ENCODE measurements at places on chromosomes 12 and 14.
A peak's percentile ranks its signal among the peaks of the same experiment; 100 is the strongest.

GRCh38 chr14:51504669-51505068 is 147.0 kb upstream of the FRMD6 start:
- no peak for DNase-seq

GRCh38 chr14:105411017-105411941 is 8.3 kb upstream of the MTA1 start:
- peak; percentile 48 for DNase-seq

DNA sequence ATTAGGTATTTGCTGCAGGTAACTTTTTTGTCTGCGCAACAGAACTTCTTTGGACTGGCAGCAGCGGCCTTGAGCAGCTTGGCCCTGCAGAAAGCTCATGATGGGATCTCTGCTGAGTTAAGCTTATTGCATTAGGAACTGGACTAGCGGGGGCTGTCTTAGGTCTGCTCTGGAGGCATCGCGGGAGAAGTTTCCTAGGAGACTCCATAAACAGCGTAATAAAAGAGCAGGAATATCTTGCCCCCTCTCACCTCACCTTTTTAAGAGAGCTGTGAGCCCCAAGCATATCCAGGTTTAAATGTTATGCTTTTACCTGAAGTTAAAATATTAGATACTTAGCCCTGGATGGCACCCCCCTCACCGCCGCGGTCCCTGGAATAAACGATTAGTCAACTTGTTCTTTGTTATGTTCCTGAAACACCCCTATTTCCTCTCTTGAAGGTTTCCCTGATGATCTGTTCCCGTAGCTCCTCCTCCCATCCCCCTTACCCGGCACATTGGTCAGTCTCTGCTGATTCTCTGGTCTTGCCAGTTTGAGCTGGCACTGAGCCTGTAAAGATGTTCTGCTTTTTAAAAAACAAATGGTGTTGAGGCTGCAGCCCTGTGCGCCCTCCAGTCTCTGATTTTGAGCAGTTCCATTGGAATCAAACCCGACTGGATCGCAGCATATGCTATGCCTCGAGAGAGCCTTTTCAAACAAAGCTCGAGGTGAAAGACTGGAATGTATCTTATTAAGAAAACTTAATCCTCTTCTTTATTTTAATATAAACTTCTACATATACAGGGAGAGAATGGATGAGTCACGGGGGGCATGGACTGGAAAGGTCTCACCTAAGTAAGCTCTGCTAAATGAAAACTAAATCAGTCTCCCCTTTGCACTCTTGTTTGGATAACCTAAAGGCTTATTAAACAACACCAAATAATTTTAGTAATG is 1.9 kb downstream of the MLXIP start:
- no peak for DNase-seq

DNA sequence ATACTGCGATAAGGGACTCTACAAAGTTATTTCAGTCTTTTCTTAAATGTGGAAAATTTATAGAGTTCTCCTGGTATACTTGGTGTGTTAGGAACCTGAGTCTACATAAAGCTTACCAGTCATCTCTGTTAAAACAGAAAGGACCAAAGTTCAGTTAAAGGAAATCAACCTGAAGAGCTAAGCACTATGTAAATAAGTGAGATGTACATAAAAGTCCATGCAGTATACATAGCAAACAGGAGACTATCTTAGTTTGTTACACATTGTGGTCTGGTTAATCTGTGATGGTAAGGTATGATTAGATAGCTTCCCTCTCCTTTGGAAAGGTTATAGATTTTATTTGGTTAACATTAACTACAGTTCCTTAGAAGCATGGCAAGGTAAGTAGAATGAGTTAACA is 75.9 kb downstream of the ATP2B1 start:
- no peak for DNase-seq

DNA sequence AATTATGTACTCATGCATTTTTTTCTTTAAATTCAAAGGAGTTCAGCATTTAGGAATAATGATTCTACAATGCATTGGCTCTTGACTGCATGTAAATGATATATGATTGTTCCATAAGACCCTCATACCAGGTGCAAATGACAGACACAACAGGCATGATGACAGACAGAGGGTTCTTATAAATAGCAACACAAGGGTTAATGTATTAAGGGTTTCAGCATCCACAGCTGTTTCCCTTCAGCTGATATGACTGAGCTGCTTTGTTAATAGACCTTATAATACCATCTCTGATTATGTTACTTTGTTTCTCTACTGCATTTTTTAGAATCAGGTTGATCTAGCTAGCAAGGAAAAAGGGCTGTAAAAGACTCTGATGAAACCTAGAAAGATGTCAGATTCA is 90.8 kb upstream of the TMTC2 start:
- DNase-seq: no peak

GRCh38 chr14:53491884-53492277 is 338.8 kb upstream of the DDHD1 start:
- DNase-seq: no peak

DNA sequence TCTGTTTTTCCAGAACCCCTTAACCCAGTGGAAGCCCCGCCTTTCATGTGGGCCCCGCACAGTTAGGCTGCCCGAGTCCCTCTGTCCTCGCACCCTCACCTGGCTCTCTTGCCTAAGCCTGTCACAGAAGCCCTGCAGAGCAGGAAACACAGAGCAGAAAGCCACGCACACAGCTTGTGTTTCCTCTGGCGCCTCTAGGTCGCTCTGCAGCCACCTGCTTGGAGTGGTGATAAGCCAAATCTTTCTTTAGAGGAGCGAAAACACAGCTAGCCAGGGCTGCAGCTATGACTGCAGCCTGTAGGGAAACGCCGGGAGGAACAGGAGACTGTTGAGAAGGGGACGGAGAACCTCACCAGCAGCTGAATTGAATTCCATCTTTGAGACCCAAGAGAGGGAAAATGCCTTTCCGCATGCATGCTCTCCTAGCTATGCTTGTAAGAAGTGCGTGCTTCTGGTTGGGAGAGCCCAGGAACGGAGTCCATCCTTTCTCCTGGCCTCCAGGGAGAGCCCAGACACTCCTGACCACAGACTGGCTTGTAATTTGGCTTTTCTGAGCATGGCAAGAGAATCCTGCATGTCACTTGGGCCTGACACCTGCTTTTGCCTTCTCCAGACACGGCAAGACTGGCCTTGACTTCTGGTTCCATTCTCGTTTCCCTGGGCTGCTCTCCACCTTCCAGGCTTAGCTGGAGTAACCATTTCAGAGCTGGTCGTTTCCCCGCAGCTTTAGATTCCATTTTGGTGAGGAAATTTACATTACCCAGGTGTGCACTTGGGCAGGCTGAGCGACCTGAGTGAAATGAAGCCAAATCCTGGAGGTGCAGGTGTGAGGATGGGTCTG is 301.6 kb downstream of the CACNA1C start:
- DNase-seq: no peak

DNA sequence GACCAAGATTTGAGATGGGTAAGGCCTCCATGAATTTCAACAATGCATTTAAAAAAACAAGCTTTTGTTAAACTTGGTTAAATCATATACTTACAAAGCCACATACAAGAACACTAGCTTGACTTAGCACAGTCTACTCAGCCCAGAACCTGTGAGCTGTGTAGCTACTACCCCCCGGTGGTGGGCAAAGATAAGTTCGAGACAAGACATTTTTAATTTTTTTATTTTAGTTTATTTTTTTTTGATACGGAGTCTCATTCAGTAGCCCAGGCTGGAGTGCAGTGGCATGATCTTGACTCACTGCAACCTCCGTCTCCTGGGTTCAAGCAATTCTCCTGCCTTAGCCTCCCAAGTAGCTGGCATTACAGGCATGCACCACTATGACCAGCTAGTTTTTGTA is 3.7 kb upstream of the NECAP1 start:
- DNase-seq: no peak

DNA sequence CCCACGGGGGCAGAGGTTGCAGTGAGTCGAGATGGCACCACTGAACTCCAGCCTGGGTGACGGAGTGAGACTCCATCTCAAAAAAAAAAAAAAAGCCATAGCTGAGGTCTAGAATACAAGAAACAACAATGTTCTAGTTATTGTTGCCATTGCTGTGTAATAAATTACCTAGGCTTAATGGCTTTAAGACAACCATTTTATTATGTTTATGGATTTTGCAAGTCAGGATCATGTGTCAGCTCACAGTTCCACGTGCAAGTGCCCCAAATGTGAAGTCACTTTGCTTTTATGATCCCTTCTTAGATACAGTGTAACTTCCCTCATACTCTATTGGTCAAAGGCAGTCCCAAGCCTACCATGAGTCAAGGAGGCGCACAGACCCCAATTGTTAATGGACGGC is 49.5 kb upstream of the RIC8B start:
- no peak for DNase-seq

- DNase-seq: no peak
These were observed 156.8 kb downstream of the ERC1 start for GRCh38 chr12:1147821-1148220.

DNA sequence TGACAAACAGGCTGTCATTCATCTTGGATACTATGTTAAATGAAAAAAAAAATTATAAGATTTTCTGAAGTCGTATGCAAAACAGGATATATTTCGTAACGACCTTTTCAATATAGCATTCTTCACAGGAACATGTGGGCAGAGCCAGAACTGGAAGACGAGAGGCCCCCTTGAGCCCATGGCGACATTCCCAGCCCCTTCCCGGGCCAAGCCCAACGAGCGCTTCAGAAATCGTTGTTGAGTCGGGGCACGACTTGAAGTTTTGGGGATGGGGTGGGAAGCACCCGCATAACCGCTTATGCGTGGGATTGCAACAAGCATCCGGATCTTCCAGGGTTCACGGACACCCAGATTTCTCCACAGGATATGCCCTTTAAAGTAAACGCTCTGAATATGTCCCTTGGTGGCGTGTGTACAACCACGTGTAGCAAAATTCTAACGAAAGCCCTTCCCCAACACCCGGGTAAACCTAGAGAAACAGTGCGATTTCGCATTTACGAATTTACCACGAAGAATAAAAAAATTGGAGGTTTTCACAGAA is 736 bp downstream of the C14orf39 start:
- DNase-seq: no peak

- DNase-seq: no peak
These were observed 7.6 kb downstream of the SLC7A8 start for GRCh38 chr14:23175823-23176222.

GRCh38 chr12:106357549-106358395 is at the start of gene POLR3B:
TSS of gene POLR3B (plus strand) at chr12:106357748. CDS start at chr12:106357880, 132 bp downstream.
- peak; percentile 93 for DNase-seq

- no peak for DNase-seq
These were observed 129.4 kb downstream of the C12orf75 start for GRCh38 chr12:105459760-105460330.

- DNase-seq: no peak
These were observed 294 bp downstream of the SAMD15 start for GRCh38 chr14:77377502-77377844.

GRCh38 chr14:42480255-42480654 is 873.6 kb downstream of the LRFN5 start:
- DNase-seq: no peak

DNA sequence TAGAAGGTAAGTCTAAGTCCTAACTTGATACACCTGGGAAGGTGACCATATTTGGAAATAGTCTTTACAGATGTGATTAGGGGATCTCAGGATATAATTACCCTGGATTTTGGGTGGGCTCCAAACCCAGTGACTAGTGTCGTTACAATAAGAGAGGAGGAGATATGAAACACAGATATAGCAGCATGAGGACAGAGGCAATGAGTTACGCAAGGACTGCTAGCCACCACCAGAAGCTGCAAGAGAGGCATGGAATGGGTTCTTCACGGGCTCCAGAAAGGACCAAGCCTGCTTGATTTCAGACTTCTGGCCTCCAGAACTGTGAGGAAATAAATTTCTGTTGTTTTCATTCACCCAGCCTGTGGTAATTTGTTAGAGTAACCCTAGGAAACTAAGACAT is 28.6 kb downstream of the FGFR1OP2 start:
- no peak for DNase-seq

DNA sequence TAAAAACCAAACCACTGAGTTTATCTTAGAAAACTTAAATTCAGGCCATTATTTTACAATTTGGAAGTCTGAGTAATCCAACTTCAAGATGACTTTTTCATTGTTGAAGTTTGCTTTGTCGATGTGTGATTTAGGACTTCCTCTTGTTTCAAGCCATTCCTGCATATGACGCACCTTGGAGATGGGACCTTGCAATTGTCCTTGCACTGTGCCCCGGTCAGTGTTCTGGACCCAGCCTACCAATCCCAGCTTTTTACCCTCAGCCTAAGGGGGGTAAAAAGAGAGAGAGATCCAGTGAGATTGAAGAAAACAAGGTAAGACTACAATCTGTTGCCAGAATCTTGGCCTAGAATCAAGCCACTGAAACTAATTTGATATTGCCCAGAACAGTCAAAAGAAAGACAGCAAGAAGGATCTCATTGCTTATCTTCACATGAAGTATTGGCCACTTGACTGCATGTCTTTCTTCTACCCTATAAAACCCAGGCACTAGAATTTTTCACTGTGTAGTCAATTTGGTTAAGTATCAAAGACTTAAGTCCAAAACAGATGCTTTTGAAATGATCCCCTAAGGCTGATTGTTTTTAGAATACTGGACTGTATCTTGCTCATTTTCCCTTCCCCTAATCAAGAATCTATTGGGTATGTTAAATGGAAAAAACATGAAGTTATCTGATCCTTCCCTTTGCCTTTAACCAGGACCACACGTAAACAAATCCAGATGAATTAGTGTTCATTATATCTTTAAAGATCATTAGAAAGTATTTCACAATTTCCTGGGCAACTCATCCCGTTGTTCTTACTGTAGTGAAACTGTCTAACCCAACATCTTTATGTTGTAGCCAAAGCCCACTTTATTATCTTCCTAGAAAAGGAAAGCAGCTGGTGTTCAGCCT is 2.4 kb upstream of the MLH3 start:
- DNase-seq: no peak

GRCh38 chr12:105402366-105402765 is 71.9 kb downstream of the C12orf75 start:
- DNase-seq: no peak

- peak; percentile 12 for DNase-seq
These were observed 34.6 kb downstream of the GIT2 start for GRCh38 chr12:109961612-109962011.

DNA sequence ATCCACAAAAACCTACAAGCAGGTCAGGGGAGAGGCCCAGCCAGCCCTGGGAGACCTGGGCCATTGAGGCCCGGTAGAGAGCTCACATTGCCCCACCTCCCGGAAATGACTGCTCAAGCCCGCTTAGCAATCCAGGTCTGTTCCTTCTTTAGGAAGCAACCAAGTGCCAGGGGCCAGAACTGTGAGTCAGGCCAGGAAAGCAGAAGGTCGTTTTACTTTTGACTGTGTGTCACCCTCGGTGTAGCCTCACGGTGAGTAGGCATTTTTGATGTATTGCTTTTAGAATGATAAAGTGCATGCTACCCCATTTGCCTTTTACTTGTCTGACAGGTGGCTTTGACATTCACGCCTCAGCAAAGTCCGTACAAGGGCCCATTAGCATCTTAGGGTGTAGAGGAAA is 25.4 kb upstream of the PWP1 start:
- DNase-seq: no peak

DNA sequence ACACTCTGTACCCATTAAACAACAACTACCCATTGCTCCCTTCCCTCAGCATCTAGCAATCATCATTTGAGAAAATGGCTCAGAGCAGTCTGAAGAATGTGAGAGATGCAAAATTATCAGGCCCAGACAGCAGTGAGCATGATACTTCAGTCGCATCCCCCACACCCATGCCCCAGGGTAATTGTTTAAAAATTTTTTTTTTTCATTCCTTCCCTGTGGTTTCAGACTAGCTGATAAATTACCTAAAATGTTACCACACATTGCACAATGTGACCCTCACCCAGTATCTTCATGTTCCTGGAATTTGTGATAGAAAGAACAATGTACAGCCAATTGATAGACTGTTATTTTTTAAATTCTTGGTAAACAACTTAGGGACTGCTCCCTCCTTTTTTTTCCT is 11.3 kb upstream of the USP15 start:
- peak; percentile 22 for DNase-seq

Data from T1000 (cell line).